ENCODE measurements at places on chromosomes 16 and 17.

GRCh38 chr16:75572864-75573542, 6.8 kb downstream of the GABARAPL2 start:
- no peak for DNase-seq

DNA sequence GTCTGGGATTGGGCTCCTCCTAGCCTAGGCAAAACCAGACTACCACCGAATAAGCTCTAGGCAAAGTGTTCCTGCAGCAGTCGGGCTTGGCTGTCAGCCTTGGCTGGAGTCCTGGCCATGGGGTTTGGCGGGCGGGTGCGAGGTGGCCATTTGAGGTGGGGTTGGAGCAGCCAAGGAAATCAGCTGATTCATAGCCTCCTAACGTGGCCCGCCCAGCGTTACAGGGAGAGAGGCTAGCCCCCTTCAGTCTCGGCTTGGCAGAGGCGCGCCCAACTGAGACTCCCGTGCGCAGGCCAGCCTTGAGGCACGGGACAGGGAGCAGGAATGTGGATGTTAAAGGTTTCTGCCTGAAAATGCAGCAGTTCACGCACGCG, 1.9 kb downstream of the PMP22 start:
- DNase-seq: no peak

DNA sequence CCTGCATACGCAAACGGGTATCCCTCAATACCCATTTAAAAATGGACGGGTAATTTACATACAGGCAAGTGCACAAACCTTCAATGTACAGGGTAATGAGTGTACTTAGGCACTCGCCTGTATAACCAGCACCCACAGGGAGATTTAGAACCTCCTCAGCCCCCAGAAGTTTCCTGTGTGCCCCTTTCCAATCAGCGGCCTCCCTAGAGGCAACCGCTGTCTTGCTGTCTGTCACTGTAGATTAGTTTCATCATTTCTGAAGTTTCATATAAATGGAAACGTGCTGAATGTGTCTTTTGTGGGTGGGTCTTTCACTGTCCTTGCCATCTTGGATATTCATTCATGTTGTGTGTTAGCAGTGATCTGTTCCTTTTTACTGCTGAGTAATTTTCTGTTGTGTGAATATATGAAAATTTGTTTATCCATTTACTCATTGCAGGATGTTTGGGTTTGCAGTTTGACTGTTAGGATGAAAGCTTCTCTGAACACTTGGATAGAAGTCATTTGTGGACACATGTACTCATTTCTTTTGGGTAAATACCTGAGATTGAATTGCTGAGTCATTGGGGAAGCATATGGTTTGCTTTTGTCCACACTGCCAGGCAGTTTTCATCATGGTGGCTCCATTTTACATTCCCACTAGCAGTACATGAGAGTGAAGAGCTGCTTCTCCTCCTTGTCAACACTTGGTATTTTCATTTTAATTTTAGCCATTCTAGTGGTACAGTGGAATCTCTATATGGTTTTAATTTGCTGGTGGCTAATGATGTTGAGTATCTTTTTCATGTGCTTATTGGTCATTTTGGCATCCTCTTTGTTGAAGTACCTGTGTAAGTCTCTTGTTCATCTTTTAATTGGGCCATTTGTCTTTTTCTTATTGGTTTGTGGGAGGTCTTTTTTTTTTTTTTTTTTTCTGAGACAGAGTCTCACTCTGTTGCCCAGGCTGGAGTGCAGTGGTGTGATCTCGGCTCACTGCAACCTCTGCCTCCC, 2.1 kb upstream of the ADCY7 start:
- DNase-seq: no peak

DNA sequence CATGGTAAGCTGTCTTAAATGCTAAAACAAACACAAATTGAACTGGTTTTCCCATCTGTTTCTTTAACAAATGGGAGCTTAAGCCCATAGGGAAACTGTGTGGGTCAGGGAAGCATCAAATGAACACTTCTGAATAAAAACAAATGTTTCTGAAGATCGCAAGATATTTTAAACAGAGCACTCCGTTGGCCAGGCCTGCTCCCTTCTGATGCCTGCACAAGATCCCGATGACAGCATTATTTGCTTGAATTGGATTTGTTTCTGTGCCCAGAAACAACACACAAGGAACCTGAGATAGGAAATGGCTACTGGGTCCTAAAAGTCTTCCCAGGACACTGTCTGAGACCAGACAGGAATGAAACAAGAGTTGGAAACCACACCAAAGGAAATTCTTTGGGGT, 425.8 kb upstream of the ZFHX3 start:
- no peak for DNase-seq

- no peak for DNase-seq
These were observed 23.1 kb downstream of the NTAN1 start for GRCh38 chr16:15032547-15033308.

GRCh38 chr16:53745086-53745485, 41.1 kb downstream of the FTO start:
- no peak for DNase-seq

- no peak for DNase-seq
These were observed 210.1 kb downstream of the SLC39A11 start for GRCh38 chr17:72882426-72882825.

DNA sequence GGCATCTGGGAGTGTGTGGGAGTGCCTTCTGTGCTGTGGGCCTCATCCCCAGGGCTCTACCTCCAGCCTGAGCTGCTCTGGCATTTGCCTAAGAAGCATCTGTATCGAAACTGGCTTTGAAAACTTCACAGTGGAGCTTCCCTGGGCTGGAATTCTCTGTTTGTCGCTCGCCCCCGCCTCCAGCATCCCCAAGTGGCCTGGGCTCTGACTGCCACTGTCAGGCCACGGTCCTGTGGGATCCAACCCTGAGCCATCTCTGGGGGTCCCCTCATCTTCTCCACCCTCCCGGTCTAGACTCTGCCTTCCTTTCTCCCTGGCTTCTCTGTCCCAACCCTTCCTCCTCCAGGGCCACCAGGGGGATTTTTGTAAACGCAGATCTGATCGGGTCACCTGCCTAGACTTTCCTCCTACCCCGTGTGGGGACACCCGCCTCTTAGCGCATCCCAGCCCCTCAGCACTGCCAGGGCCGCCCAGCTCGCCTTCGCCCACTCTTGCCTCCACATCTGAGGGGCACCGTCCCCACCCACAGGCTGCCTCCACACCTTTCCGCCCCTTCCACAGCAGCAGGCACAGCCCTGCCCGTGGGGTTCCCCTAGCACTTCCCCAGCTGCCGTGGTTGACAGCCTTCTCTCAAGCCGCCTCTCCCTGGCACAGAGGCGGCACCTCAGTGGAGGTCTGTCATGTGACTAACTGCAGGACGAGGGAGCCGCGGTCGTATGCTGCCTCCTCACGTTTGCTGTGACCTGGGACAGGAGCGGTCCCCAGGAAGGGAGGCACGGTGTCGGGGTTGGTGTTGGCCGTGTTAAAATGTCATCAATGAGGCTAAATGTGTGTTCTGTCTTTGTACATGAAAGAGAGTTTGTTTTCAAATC, 12.0 kb downstream of the TBC1D24 start:
- no peak for DNase-seq

DNA sequence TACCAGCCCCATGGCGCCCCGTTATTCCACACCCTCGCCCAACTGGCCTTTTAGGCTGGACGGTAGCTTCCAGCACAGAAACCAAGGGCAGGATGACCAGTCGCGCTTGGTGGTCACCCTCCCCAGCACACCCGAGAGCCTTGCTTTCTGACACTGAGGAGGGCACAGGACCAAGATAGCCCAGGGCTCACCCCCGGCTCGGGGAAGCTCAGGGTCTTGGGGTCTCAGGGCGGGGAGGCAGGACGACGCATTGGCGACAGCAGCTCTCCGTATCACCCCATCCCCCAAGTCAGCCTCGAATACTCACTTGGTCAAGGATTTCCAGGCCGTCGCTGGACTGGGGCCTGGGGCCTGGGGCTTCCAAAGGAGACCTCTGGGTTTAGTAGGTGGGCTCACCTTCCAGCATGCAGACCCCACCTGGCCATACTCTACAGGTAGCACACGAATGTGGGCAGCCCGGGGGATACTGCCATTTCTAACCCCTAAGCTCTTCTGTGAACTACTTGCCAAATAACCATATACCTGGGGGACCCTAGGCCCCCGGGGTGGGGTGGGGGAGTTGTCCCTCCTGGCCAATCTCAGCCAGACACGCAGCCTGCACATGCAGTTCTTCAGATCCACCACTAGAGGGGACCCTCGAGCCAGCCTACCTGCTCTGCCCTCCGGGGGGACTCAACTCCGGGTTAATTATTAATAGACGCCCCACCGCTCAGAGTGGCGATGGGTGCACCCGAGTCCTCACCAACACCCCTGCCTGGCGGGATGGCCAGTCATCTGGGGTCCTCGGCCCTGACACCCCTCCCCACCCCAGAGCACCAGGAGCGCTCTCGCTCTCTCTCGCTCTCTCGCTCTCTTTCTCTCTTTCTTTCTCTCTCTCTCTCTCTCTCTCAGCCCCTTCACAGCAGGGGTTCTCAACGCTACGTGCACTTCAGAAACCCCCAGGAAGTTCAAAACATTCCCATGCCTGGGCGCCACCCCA, 30.0 kb downstream of the TBC1D16 start:
- DNase-seq: peak; percentile 39

- DNase-seq: no peak
These were observed 18.0 kb upstream of the ASGR2 start for GRCh38 chr17:7132511-7133094.

- DNase-seq: no peak
These were observed 1.5 kb upstream of the BICDL2 start for GRCh38 chr16:3038256-3038655.

GRCh38 chr17:8039611-8040168, 831 bp downstream of the ALOX15B start:
- DNase-seq: no peak

GRCh38 chr16:89863741-89864526, 9.5 kb upstream of the TCF25 start:
- no peak for DNase-seq

DNA sequence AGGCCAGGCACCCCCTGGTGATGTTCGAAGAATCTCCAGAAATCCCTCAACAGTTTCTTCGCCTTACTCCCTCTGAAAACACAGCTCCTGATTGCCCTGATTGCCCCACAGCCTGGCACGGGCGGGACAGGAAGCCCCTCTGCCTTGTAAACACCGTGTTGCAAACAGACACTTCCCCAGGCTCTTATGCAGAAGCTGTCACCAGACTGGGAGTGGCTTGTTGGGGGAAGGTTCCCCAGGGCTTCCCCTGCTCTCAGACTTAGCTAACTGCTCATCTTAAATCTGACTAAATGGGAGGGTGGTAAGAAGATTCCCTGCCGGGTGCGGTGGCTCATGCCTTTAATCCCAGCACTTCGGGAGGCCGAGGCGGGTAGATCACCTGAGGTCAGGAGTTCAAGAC, 11.2 kb downstream of the PIK3R5 start:
- no peak for DNase-seq

GRCh38 chr17:51010173-51010675, 110.4 kb downstream of the SPAG9 start:
- no peak for DNase-seq

GRCh38 chr17:604765-605164, 109.9 kb downstream of the VPS53 start:
- no peak for DNase-seq

DNA sequence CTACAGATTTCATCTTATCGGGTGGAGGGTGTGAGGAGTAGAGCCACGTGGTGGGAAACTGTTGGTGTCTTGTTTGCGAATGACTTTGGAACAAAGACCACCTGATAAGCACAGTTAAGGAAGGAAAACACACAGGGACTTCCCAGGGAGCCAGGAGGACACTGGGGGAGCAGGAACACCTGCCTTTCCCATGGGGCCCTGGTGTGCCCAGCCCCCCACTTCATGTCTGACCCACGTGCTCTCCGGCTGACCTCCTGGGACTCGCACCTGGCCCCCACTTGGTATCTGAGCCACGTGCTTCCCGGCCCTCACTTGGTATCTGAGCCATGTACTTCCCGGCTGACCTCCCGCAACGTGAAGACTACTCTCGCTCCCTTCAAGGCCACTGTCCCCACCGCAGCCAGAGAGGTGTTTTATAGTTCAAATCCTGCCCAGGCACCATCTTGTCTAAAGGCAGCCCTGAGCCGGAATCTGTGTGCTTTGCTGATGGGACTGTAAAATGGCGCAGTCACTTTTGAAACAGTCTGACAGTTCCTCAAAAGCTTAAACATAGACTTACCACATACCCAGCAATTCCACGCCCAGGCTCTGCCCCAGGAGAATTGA, 5.4 kb upstream of the CSNK1D start:
- DNase-seq: no peak

GRCh38 chr17:40345161-40345993, 19.2 kb downstream of the GJD3 start:
- no peak for DNase-seq

- DNase-seq: no peak
These were observed 69.0 kb downstream of the ANKFN1 start for GRCh38 chr17:56222255-56222654.

DNA sequence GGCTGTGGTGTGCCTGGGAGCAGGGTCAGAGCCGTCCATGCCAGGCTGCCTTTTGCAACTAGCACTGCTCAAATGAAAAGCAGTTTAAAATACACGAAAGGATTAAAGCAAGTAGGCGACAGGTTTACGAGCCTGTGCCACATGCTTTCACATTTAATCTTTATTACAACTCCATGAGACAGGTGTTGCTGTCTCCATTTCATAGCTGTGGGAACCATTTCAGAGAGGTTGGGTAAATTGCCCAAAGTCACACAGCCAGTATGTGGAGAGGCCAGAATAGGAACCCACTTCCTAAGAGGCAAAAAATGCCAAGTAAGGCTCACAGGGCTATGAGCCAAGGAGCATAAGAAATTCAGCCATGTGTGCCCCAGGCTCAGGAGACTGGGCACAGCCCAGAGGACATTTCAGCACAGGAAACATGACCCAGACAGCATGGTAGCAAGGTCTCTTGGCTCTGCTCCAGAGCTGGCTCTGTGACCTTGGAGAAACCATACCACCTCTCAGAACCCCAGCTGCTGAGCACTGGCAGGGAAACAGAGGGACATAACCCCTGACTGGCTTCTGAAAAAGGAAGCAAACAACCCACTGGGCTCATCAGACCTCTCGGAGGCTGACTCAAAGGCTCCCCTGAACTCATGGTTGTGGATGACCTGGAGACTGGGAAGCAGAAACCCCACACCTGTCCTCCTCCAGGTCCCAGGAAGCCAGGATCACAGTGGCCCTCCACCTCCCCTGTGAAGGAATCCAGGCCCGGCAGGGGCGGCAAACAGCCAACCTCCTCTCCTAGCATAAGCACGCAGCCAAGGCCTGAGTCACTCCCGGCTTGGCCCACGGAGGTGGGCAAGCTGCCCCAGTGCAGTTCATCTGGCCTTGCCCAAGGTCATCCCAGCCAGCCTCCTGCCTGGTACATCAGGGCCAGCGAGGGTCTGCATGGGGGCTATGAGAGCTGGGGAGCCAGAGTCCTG, 40.3 kb upstream of the MRPS23 start:
- DNase-seq: no peak

GRCh38 chr16:68605746-68606145, 39.4 kb upstream of the CDH3 start:
- no peak for DNase-seq

GRCh38 chr17:68035131-68035522, 408 bp upstream of the KPNA2 start:
- peak; percentile 93 for DNase-seq

GRCh38 chr16:67946128-67946569, 2.2 kb upstream of the LCAT start:
- DNase-seq: no peak

GRCh38 chr17:43660816-43661493, 767 bp downstream of the MEOX1 start:
- no peak for DNase-seq

GRCh38 chr16:67082891-67083290, 26.9 kb upstream of the PHAF1 start:
- DNase-seq: no peak

GRCh38 chr16:86052926-86053325, 154.0 kb downstream of the IRF8 start:
- DNase-seq: no peak

All from NCI-H524 treated with DMSO at 0.1 percent for 48 hours (cell line).